ENCODE measurements at places on chromosomes 3 and 15.

DNA sequence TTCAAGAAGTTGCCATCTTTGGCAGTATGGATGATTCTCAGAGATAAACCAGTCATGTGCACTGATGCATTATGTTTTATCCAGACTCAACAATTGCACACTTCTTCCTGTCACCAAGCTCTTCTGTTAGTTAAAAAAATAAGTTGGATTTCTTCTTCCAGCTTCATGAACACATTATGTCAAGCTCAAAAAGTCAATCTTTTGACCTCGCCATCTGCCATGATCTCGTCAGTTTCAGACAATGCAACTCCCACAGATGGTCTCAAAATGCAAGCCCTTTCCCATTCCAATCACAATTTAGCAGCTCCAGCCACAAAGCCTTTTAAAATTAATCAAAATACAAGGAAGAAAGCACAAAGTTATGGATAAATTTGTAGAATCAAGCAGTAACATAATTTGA is 42.8 kb downstream of the TFDP2 start:
- no peak for DNase-seq

DNA sequence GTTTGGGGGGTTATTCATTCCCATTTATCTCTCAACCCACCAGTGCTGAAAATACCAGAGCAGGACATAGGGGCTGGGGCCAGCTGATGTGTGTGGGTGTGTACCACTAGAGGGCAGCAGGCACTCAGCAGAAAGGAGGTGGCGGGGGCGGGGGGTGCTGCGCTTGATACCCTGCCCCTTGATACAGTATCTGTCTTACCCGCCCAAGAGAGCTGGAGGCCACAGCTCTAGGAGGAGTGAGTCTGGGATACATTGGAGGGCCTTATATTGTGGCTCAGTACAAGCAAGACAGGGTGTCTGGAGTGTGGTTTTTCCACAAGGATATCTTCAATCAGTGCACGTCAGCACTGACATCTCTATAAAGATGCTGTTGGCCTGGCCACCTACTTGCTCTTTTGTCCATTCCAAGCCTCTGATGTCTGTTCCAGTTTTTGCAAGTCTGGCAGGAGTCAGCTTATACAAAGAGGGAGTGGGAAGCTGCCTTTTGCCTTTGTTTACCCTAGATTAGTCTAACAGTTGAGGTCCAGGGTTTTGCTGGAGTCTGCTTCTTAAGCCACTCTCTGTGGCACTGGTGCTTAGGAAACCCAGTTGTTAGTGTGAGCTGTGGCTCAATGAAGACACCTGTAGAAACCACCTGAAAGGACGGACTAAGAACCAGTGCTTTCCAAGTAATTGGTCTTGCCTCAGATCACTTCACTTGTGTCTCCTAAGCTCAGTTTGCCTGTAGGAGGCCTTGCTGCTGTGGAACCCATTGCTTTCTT is 1.5 kb upstream of the RBM15B start:
- no peak for DNase-seq

DNA sequence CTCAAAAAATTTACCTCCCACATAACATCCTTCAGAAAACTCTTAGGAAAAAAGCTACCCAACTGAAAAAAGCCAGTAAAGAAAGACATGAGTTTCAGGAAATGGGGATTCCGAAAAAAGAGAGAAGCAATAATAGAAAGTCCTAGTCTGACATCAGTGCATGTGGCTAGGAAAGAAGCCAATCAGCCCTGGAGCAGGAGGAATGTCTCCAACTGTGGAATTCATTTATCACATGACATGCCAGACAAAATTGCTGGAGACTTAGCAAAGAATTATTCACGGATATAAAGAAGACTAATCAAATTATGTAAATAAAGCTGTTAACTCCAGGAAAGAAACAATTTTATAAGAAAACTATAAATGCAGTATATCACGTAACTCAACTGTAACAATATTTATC is 258.9 kb upstream of the RARB start:
- DNase-seq = no peak

DNA sequence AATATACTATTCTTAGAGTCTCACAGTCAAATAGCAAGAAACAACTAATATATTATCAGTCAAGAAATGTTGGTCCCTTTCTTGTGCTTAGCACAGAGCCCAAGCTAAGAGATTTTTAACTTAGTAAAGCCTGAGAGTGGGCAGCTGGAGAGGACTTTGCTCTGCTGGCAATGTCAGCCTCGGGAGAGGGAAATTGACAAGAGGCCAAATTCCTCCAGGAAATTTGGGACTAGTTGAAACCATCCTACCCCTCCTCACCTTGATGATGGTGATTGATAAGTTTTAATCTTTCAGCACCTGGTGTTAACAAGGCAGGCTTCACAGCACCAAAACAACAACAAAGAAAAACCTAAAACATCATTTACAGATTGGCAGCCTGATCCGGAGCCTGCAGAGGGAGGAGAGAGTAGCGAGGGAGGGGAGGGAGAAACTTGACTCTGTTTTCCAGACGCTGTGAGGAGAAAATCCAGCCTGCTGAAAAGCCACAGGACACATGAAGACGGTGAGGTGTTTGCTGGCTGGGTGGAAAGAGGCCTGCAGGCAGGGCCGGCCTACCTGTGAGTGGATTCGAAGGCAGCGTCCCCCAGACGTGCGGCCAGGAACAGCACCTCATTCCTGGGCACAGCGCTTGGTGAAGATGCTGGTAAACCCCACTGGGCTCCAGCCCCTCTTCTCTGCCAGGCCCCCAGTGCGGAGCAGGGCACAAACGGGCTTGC is 150.9 kb downstream of the LRRC28 start:
- no peak for DNase-seq

DNA sequence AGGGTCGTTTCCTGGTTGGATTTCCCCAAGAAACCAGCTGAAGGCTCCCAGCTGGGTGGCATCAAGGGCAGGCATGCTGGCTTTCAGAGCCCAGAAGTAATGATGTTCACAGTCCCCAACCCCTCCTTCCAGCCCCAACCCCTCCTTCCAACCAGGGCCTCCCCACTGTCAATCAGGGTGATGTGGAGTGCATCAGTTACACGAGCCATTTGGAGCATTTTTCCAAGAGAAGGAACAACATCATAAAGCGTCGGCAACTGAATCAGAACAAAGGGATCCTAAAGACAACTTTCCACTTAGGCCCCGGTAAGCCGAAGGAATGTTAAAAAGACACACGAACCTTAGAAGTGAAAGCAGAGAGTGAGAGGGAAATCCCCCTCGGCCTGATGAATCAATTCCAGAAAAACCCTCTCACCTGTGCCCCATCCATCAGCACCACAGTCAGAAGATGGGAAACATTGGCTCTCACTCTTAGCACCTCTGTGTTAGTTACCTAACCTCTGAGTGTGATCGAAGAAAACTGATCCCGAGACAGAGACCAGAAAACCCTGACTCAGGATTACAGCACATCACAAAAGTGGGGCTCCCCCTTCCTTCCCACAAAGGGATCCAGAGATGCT is 101.2 kb upstream of the WNT5A start:
- no peak for DNase-seq

- no peak for DNase-seq
Measured at GRCh38 chr3:83928903-83929302, 1029.9 kb upstream of the CADM2 start.

All from stimulated activated CD8-positive, alpha-beta memory T cell treated with anti-CD3 and anti-CD28 coated beads, Interleukin-2, amount 100 ng/mL, for 1 hour (primary cell).